ENCODE measurements at places on chromosomes 5 and 9. TPM values are rescaled to one million over a fixed set of nuclear protein-coding genes. Genes with fewer than 3 reads are reported as not detected.

Gene PCDHGB6
- 12.8 TPM for total RNA-seq

Gene IL9
- total RNA-seq, result not detected

Gene NUTM2G
- not detected for total RNA-seq

Gene EGFL7
- 13.7 TPM for total RNA-seq

Gene TEX48
- not detected for total RNA-seq

Gene BTNL3
- not detected for total RNA-seq

Gene ORM2
- total RNA-seq, result not detected

Gene PCDHA13
- total RNA-seq, result 20.9 TPM

Gene HTR1A
- total RNA-seq, result 18.2 TPM

Gene PCDHB9
- total RNA-seq, result 6.1 TPM

Gene PNPLA7
- total RNA-seq, result 0.94 TPM

Gene ECSCR
- total RNA-seq, result 5.5 TPM

Gene PCDHB11
- 10.5 TPM for total RNA-seq

Gene PLEKHG4B
- total RNA-seq, result 6.2 TPM

Gene ZNF300
- 89.4 TPM for total RNA-seq

Gene PCDHA7
- 18.1 TPM for total RNA-seq

Gene LRRC19
- not detected for total RNA-seq

Gene IL13
- total RNA-seq, result not detected

Gene QRFP
- not detected for total RNA-seq

Gene FAM169A
- total RNA-seq, result 90.6 TPM

Gene PCDHB7
- total RNA-seq, result 13.4 TPM

Gene SLC46A2
- not detected for total RNA-seq

Gene ST8SIA4
- 47.6 TPM for total RNA-seq

Gene PCDHB15
- total RNA-seq, result 22.1 TPM

Gene ADGRD2
- not detected for total RNA-seq

Gene OR1N1
- total RNA-seq, result not detected

Gene NFIB
- total RNA-seq, result 159 TPM

Gene GLIPR2
- 9.2 TPM for total RNA-seq

Gene ABHD17B
- 105 TPM for total RNA-seq

Gene EFNA5
- 14.5 TPM for total RNA-seq

Gene TMEM215
- 1.1 TPM for total RNA-seq

Gene PCDHB6
- total RNA-seq, result 3.1 TPM

Gene TICAM2
- 0.94 TPM for total RNA-seq

Gene FAM81B
- total RNA-seq, result 0.62 TPM

Gene PKD2L2
- total RNA-seq, result not detected
